ENCODE measurements at places on chromosomes 4 and X.

GRCh38 chr4:102675141-102675540, 85.6 kb downstream of the MANBA start:
- no peak for DNase-seq

DNA sequence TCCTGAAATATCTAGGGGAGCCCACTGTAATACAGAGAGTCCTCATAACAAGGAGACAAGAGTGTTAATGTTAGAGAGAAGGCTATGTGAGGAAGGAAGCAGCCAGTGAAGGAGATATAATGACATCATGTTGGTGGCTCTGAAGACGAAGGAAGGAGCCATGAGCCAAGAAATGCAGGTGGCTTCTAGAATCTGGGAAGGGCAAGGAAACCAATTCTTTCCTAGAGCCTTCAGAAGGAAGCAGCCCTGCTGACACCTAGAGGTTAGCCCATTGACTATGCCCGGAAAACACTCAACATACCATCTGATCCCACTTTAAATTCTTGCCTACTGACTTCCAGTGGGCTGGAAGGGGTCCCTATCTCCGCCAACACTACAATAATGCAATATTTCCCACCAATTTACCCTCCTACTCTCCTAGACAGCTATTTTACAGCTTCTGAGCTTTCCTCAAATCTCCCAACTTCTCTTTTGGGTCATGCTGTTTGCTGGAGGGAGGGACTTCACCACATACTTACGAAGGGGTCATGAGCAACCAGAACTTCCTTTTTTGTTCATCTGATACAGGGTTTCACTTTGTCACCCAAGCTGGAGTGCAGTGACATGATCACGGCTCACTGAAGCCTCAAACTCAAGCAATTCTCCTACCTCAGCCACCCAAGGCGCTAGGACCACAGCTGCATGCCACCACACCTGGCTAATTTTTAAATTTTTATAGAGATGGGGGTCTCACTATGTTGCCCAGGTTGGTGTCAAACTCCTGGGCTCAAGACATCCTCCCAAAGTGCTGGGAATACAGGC, 25.2 kb upstream of the G3BP2 start:
- DNase-seq = no peak

- no peak for DNase-seq
Measured at GRCh38 chr4:1895971-1896657, 24.9 kb downstream of the NSD2 start.

DNA sequence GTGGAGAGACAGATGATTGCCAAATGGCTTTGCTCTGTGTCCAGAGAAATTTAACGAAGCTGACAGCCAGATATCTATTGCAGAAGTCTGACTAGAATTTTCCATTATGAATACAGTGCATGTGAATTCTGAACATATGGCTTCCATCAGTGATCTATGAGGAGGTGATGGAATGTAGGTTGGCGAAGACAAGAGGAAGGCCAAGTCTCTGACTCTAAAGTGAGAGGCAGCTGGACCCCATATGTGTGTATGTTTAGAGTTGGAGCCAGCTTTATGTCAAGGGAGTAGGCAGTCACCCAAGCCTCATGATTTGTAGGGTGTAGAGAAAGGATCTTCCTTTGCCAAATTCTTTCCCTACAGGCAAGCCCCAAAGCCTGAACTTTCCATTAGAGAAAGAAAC, 76.2 kb upstream of the TEX13D start:
- no peak for DNase-seq

GRCh38 chr4:84778041-84778440, 188.4 kb downstream of the WDFY3 start:
- no peak for DNase-seq

DNA sequence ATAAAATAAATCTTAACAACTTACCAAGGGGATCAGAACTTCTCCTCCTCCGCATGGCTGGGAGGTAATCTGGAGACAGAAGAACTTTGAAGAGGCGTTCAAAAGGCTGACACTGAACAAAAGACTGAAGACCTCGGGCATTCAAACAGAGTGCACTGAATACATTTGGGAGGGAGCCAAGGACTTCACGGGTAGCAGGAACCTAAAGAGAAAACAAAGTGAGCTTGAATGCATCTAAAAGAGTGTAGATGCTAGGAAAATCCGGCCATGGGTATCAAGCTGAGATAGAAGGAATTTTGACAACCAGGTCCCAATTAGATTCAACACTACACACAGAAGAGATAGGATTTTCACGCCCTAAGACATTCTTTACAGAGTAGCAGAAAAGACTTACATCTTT, 69.6 kb downstream of the HUWE1 start:
- DNase-seq = no peak

DNA sequence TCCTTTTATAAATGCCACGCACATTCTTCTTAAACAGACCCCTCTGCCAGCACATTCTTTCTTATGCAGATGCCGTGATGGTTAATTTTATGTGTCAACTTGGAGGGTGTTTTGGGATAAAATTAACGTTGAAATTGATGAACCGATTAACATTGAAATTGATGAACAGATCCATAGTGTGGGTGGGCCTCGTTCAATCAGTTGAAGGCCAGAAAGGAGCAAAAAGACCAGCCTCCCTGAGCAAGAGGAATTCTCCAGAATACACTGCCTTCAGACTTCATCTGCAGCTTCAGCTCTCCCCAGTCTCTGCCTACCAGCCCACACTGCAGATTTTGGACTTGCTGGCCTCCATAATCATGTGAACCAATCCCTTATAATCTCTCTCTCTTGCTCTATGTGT, 233.6 kb upstream of the BCOR start:
- no peak for DNase-seq

- DNase-seq = no peak
Measured at GRCh38 chr4:151242305-151242704, 34.7 kb upstream of the PRSS48 start.

- no peak for DNase-seq
Measured at GRCh38 chrX:151711787-151712186, 4.0 kb upstream of the FATE1 start.

DNA sequence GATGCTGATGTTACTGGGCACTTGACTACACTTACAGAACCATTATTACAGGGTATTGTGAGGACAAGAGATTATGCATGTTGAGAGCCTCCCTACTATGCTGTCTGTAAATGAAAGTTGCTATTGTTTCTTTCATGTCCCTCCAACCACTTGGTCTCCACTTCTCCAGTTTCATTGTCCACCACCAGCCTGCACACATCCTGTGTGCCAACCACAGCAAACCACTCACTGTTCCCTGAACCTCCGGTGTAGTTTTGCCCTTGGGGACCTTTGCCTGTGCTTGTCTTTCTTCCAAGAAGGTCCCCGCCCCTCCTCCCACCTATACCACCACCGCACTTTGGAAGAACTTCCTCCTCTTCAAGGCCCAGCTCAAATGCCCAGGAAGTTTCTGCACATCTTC, 43.1 kb upstream of the AFF2 start:
- no peak for DNase-seq

- DNase-seq = no peak
Measured at GRCh38 chr4:82223715-82224114, 150.1 kb downstream of the HNRNPD start.

- DNase-seq = no peak
Measured at GRCh38 chr4:139740531-139741041, 75.0 kb downstream of the MGST2 start.

GRCh38 chrX:13121020-13121555, 76.7 kb upstream of the FAM9C start:
- DNase-seq = no peak

DNA sequence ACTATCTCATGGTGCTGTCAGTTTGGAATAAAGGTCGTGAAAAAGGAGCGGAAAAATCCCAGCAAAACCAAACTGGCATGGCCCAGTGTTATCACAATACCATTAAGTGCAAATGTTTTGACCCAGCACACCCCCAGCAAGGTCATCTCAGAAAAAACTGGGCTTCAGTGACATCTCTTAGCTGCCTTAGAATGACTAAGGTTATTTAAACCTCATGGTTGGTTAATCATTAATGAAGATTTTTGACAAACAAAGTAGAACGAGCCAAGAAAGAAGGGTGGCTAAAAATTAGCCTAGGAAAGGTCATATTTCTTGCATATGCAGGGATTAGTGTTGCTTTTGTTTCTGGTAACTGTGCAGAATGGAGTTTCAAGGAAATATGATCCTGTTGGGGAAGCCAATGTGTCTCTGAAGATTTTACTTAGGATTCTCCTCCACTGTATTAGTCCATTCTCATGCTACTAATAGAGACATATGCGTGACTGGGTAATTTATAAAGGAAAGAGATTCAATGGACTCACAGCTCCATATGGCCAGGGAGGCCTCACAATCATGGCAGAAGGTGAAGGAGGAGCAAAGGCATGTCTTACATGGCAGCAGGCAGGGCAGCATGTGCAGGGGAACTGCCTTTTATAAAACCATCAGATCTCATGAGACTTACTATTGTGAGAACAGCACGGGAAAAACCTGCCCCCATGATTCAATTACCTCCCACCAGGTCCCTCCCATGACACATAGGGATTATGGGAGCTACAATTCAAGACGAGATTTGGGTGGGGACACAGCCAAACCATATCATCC, 83.5 kb downstream of the CHRNA9 start:
- DNase-seq = no peak

- no peak for DNase-seq
Measured at GRCh38 chrX:16558489-16558888, 91.5 kb upstream of the S100G start.

GRCh38 chr4:146095091-146095690, 80.3 kb upstream of the LSM6 start:
- DNase-seq = no peak

GRCh38 chrX:33252306-33252825, 41.0 kb upstream of the DMD start:
- DNase-seq = no peak

DNA sequence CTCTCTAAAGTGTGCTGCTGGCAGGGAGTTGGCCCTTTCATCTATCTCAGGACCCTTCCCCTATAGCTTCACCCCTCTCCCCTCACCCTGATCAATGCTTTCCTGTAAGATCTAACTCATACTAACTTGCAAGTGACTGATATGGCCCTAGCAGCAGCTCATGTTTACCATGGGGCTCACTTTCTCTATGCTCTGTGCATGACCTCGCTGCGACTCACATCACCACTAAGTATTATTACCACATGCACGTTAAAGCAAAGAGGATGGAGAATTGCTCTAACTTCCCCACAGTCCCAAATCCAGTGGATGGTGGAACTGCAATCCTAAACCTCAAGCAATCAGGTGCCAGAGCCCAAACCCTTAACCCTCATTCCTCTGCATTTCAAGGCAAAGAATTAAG, 626.6 kb downstream of the MID1IP1 start:
- no peak for DNase-seq

DNA sequence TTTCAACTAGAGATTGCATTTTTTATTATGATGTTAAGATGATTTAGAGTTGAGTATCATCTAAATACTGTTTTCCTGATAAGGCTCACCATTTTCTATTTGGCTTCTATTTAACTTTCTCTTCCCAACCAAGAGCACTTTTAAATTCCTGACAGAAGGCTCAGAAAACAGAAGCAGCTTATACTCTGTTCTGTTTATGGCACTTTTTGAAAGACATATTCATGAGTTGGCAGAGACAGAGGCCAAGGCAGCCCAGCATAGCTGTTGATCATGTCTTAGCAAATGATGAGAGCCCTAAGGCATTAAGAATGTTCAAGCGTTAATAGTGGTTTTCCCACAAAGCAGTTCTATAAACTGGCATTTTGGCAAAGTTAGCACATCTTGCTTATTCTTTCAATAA, 330.3 kb downstream of the TRAM1L1 start:
- no peak for DNase-seq

DNA sequence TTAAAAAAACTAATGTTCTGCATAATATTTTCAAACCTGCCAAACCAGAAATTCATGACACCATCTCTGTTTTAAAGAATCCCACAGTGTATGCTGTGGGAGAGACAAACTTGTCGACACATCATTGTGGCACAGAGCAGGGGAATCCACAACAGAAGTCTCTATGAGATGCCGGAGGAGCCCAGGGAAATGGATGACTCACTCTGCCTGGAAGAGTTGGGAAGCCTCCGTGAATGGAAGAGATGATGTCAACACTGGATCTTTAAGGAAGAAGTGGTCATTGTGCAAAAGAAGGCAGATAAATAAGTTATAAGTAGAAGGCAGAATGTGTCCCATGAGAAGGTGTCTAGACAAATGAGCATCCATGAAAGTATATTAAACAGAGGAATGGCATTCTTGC, 595.1 kb downstream of the RAB28 start:
- DNase-seq = no peak

- no peak for DNase-seq
Measured at GRCh38 chr4:10006601-10007435, 14.5 kb downstream of the SLC2A9 start.

DNA sequence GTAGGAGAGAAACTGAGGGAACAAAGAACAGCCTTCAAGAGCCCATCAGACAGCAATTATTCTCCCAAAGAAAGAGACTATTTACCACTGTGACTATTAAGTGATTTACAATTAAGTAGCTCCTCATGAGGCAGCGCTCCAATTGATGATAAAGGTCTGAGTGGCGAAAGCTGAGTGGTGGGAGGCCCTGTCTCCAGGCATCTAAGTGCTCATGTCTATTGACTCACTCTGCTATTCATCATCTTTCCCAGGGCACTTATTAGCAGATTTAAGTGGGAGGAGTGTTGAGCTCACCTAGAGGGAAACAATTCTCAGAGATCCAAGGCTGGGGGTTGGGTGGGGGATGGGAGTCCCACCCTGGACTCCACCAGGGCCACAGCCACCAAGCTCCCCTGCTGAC, 23.3 kb downstream of the AMER1 start:
- no peak for DNase-seq

- DNase-seq = no peak
Measured at GRCh38 chr4:136985683-136986082, 546.6 kb downstream of the PCDH18 start.

- DNase-seq = no peak
Measured at GRCh38 chr4:82905205-82905604, 4.7 kb downstream of the THAP9 start.

- DNase-seq = no peak
Measured at GRCh38 chr4:154516318-154517029, 24.9 kb upstream of the DCHS2 start.

DNA sequence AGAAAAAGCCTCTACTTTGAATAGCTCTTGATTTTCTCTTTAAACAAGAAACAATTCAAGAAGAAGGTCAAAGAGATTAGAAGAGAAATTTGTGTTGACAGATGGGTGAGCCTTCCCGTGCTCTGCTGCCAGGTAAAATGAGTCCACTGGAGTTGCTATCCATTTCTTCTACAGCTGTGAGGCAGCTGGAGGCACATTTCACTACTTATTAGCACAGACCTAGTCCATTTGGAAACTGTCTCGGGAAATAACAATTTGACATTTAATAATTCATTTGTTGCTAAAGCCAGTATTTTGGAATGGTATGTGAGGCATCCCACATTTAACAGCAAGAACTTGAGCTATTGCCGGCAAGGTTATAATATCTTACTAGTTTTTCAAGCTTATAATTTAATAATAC, 396.8 kb upstream of the GRIA3 start:
- no peak for DNase-seq

Measured in activated CD4-positive, alpha-beta T cell treated with anti-CD3 and anti-CD28 coated beads for 1 hour (primary cell).